ENCODE measurements at places on chromosomes 16 and 17.

DNA sequence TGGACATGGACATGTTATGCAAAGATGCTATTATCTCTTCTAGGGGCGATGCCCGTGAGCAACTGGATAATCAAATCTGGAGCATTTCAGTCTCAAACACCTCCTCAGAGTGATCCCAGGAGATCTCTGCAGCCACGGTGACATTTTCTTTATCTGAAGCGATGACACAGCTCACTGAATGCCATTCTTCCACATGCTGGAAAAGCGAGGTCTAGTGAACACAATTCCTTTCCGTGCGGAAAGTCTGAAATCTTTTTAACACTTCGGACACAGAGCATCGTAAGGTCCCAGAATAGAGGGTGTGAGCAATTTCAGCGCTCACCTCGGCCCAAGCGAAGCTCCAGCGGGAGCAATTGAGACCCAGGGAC lies 531 bp upstream of the HASPIN start:
- no peak for DNase-seq

- DNase-seq: no peak
These were observed 101.8 kb upstream of the TNRC6C start for GRCh38 chr17:77856551-77857305.

DNA sequence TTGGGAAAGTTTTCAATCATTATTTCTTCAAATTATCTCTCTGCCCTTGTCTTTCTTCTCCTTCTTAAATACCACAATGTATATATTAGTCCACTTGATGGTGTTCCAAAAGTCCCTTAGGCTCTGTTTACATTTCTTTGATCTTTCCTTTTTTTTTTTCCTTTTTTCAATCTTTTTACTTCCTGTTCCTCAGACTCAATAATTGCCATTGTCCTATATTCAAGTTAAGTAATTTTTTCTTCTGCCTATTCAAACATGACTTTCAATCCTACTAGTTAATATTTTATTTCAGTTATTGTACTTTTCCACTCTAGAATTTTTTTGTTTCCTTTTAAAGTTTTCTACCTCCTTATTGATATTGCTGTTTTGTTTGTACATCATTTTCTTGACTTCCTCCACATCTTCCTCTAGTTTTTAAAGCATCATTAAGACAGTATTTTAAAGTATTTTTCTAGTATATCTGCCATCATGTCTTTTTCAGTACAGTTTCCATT lies 15.8 kb upstream of the UQCRC2 start:
- DNase-seq: no peak

- DNase-seq: no peak
These were observed 29.5 kb downstream of the SBK1 start for GRCh38 chr16:28321700-28322411.

DNA sequence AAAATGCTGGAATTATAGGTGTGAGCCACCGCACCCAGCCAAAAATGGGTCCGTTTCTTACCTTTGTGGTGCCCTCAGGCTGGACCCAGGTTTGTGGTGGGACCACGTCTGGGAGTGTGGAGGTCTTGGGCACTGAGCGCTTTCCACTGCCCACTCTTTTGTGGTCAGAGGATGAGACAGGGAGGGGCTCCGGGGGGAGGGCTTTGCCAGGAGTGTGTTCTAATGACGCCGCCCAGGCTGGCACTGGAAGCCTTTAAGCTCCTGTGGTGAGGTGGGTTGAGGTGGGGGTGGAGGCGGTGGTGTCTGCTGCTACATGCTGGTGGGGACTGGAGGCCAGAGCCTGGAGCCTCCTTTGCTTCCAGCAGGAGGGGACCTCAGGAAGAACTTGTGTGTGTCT lies 12.8 kb upstream of the ADCY7 start:
- no peak for DNase-seq

- DNase-seq: peak; percentile 85
These were observed 3.6 kb upstream of the TMEM92 start for GRCh38 chr17:50270435-50271362.

- peak; percentile 58 for DNase-seq
These were observed 100.6 kb downstream of the PITPNC1 start for GRCh38 chr17:67477687-67478086.

GRCh38 chr16:57791893-57792461 lies 10.3 kb downstream of the KIFC3 start:
- no peak for DNase-seq

DNA sequence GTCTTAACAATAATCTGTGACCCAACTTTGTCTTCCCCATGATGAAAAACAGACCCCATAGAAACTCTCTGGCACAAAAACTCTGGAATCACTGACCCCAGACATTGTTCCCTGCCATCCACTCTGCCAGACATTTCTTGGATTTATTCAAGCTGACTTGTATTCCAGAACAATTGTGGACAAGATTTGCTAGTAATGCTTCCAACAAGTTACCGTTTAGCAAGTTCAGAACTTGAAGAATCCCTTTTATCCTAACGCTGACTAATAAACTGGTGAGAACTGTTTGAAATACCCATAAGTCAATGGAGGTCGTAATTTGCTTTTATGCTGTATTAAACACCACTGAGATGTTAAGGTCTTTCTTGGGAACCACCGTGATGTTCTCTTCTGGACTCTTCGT lies 10.5 kb downstream of the HSBP1 start:
- no peak for DNase-seq

- DNase-seq: no peak
These were observed 49.2 kb upstream of the ITGA2B start for GRCh38 chr17:44438636-44439035.

- no peak for DNase-seq
These were observed 2.3 kb downstream of the CTDNEP1 start for GRCh38 chr17:7249214-7249613.

GRCh38 chr16:31022544-31023251 lies 10.7 kb upstream of the STX4 start:
- DNase-seq: no peak

GRCh38 chr16:57529391-57530103 lies 6.8 kb downstream of the CCDC102A start:
- DNase-seq: no peak

GRCh38 chr16:72832621-72833248 lies 215.2 kb downstream of the ZFHX3 start:
- peak; percentile 75 for DNase-seq

GRCh38 chr17:56478836-56479447 lies 114.6 kb upstream of the NOG start:
- peak; percentile 30 for DNase-seq

- DNase-seq: no peak
These were observed 65.8 kb upstream of the NACA2 start for GRCh38 chr17:61656721-61657217.

- no peak for DNase-seq
These were observed 4.2 kb upstream of the NTN3 start for GRCh38 chr16:2466667-2467527.

DNA sequence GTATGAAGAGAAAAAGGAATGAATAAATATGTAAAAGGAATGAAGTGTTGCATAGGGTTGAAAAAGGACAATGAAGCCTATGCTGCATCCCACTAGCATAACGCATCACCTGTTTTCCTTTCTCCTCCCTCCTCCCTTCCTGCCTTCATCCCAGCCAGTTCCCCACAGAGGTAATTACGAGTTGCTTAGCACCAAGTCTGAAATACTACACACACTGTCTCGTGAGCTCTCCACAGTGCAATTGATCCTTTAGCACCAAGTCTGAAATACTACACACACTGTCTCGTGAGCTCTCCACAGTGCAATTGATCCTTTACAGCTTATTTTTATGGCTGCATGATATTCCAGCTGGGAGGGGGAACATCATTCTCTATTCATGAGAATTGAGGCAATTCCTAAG lies 1.1 kb upstream of the DRC7 start:
- DNase-seq: no peak

DNA sequence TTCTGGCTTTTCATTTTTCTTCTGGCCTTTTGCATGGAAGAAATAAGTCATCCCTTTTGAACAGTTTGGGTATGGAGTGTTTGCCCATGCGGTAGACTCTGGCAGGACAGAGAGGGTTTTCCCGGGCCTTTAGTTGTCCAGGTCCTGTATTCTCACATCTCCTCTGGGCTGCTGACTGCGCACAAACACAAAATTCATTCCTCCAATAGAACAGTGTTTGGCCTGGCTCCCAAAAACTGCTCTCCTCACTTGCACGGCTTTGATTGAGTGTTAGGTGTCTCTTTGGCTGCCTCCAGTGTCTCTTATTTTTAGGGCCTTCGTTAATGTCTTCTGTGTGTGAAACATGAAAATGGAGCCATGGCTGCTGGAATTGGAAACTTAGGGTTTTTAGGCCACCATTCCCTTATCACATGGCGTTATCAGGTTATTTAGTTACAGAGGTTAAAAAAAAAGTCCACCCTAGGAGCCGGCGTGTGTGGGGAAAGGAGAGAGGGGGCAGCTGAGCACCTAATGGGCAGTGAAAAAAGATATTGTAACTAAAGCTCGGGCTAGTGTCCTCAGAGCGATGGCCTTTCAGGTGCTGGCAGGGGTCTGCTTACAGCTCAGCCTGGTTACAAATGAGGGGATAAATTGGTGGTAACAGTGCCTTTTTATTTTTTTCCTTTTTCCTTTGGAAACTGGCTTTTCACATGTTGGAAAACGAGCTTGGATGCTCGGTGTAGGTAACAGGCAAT lies 47.3 kb downstream of the PRKCA start:
- no peak for DNase-seq

DNA sequence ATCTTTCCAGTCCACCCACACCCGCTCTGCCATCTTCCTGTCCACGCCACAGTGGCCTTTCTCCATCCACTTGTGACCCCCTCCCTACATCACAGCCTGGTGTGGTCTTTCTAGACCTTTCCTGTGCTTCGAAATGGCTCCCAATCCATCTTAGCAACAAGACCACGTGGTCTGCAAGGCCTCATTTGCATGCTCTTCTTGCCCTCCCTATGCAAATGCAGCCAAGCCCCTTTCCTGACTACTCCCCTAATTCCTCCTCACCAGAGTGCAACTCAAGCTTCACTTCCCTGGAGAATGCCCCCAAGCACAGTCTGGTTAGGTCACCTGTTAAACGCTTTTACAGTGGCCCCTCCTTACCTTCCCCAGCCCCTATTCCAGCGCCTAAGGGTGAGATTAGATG lies 6.1 kb downstream of the PPP1R9B start:
- DNase-seq: no peak

GRCh38 chr17:2123375-2124251 lies 68.7 kb downstream of the HIC1 start:
- DNase-seq: no peak

DNA sequence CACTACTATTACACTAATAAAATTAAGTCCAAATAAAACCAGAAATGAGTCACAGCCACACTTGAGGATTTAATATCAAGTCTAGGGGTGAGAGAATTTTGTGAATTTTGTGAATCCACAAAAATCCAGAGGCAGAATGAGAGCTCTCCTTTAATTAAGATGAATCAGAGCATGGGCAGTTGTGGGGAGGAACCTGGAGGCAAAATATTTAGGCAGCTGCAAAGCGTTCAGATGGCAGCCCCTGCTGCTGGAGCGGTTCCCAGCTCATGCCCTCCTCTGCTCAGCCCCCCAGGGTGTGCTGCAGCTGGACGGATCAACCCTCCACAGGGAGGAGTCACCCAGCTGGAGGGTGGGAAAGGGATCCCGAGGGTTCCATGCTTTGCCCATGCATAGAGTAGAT lies 43.4 kb upstream of the IRX6 start:
- peak; percentile 71 for DNase-seq

- no peak for DNase-seq
These were observed 1.7 kb upstream of the GCGR start for GRCh38 chr17:81802048-81802758.

- no peak for DNase-seq
These were observed 667 bp downstream of the PSMD3 start for GRCh38 chr17:39981207-39981741.

DNA sequence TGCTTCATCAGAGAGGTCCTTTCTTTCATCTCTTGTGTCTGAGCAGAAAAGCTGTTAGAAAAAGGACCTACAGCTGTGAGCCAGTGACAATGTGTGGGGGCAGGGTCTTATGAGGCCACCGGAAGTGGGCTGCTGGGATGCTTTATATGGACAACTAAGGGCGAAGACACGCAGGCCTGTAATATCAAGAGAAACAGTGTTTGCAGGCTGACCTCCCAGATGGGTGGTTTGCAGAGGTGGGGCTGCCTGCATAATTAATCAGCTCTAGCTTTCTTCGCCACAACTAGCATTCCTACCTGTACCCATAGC lies 30.4 kb upstream of the SALL1 start:
- DNase-seq: peak; percentile 64

DNA sequence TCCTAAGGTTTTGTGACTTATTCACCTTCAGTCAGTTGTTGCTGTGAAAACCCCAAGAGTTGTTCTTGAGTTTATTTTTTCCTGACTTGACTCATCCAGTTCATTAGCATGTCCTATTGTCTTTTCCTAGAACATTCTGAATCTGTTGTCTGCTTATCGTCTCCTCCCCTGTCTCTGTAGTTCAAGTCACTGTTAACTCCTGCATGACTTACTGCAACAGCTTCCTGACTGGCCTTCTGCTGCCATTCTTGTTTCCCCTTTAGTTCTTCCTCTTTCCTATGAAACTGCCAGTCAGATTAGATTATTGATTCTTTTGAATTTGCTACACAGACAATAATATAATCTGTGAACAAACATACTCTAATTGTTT lies 161.5 kb downstream of the FTO start:
- DNase-seq: peak; percentile 23

DNA sequence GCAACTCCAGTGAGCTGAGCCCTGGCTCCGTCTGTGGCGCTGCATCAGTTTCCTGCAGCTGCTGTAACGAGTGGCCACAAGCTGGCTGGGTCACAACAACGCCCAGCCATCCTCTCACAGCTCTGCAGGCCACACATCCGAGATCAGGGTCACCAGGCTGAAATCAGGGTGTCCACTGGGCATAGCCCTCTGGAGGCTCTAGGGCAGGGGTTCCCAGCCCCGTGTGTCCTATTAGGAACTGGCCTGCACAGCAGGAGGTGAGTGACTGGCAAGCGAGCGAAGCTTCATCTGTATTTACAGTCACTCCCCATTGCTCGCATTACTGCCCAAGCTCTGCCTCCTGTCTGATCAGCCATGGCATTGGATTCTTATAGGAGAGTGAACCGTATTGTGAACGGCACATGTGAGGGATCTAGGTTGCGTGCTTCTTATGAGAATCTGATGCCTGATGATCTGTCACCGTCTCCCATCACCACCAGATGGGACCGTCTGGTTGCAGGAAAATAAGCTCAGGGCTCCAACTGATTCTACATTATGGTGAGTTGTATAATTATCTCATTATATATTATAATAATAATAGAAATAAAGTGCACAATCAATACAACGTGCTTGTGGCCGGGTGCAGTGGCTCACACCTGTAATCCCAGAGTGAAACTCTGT lies 176.5 kb downstream of the SEC14L1 start:
- no peak for DNase-seq

GRCh38 chr16:30375864-30376263 lies 1.3 kb downstream of the MYL11 start:
- no peak for DNase-seq

DNA sequence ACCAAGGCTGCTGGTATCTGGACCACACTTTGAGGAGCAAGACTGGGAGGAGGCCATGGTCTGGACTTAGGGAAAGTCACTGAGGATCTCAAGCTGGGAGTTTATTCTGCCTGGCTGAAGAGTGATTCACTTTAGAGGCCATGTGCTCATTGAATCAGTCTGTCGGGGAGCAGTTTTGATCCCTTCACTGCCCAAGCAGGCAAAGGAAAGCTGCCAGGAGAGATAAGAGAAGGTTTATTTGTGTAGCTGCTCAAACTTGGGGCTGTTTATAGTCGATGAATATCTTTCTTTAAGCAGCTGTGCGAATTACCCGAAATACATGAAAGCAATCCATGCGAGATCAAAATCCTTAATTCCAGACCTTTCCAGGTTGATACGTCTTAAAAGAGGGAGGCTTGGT lies 544.4 kb upstream of the EEF2KMT start:
- DNase-seq: no peak

All from fibroblast of skin of right quadriceps (primary cell).